ENCODE measurements at places on chromosomes 7 and 10.

GRCh38 chr10:28215930-28216329 lies 86.9 kb downstream of the MPP7 start:
- DNase-seq, result no peak

GRCh38 chr10:79084972-79085597 lies 16.3 kb downstream of the ZMIZ1 start:
- DNase-seq, result no peak

DNA sequence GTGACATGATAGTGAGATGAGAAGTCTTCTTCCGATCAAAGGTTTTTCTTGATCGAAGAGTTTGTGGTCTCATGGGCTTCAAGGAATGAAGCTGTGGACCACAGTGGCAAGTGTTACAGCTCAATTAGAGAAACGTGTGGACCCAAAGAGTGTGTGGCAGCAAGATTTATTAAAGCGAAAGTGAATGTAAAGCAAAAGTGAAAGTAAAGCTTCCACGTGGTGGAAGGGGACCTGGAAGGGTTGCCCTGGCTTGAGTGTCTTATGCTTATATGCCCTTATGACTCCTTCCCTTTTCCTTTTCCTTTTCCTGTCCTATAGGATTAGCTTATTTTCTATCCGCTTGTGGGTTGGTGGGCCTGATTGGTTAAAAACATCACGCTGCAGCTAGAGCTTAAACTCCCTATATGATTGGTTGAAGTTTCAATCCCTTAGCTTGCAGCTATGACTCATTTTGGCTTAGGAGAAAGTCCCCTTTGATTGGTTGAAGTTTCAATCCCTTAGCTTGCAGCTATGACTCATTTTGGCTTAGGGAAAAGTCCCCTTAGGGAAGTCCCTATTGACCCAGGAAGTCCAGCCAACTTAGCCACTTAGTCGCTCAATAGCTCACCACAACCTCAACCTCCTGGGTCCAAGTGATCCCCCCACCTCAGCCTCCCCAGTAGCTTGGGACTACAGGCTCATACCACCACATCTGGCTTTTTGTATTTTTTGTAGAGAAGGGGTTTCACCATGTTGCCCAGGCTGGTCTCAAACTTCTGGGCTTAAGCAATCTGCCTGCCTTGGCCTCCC lies 34.7 kb downstream of the MRPS24 start:
- peak; percentile 45 for DNase-seq

DNA sequence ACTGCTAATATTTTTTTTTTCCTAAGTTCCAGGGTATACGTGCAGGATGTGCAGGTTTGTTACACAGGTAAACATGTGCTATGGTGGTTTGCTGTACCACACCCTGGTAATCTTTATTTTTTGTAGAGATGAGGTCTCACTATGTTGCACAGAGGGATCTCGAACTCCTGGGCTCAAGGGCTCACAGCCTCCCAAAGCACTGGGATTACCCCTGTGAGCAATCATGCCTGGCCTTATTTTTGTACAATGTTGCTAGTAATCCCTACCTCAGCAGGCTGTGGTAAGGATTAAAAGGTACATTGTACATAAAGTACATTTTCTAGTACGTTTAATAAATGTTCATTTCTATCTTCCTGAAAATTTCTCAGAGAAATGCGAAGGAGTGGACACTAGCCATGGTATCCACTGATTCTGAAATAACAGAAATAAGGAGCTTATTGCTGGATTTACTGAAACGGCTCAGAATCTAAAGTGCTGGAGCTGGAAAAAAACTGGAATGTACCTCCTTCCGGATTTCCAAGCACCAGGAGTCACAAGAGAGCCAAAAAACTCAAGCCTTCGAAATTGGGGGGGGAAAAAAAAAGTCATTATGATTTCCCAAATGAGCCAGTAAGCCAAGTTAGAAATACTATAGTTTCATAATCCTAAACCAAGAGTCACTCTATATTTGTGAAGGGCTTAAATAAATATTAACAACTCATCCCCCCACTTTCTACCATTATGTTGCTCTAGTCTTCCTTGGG lies 69.6 kb downstream of the NT5C2 start:
- no peak for DNase-seq

GRCh38 chr10:119100434-119101238 lies 3.3 kb upstream of the DENND10 start:
- DNase-seq, result no peak

DNA sequence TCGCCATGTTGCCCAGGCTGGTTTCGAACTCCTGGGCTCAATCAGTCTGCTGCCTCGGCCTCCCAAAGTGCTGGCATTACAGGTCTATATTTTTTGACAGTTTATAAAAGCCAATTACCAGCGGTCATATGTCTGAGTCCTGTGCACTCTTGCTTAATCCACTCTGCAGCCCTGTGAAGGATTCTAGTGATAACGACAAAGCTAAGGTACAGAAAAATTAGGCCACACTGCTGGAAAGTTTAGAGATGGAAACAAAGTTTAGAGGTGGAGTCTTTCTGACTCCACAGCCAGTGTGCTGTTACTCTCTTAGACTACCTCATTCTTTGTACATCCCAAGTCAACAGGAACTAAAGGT lies 707 bp downstream of the PTER start:
- no peak for DNase-seq

GRCh38 chr7:22093001-22093400 lies 147.3 kb upstream of the CDCA7L start:
- no peak for DNase-seq

GRCh38 chr10:77268721-77269120 lies 368.9 kb downstream of the KCNMA1 start:
- no peak for DNase-seq

GRCh38 chr7:134071355-134072331 lies 55.5 kb upstream of the LRGUK start:
- DNase-seq, result no peak

- no peak for DNase-seq
Measured at GRCh38 chr7:25786936-25787335, 365.1 kb upstream of the NFE2L3 start.

GRCh38 chr10:97736403-97736901 lies 476 bp upstream of the ZFYVE27 start:
- DNase-seq, result no peak

All from stimulated activated CD4-positive, alpha-beta T cell treated with anti-CD3 and anti-CD28 coated beads, Interleukin-1b, Interleukin-23, amount 100 ng/mL, for 48 hours (primary cell).